ENCODE measurements at places on chromosomes 11 and 22.

- no peak for DNase-seq
These were observed 268.3 kb downstream of the MN1 start for GRCh38 chr22:27533105-27533745.

GRCh38 chr11:121340032-121340580 is 47.5 kb downstream of the SC5D start:
- no peak for DNase-seq

- DNase-seq, result no peak
These were observed 742 bp upstream of the CASP4 start for GRCh38 chr11:104968856-104969776.

DNA sequence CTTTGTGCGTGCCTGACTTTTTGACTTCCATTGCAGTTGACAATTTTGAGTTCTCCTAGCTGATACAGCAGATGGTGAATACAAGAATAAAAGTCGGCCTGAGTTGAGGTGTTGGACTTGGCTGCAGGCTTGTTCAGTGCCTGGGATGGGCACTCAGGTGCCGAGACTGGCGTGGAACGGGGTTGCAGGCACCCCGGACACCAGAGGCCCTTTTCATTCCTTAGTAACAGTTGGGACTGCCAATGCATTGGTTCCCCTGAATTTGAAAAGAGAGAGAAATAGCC is 1.3 kb downstream of the PHRF1 start:
- no peak for DNase-seq

- DNase-seq, result no peak
These were observed 19.3 kb downstream of the EIF3F start for GRCh38 chr11:8006349-8006977.

DNA sequence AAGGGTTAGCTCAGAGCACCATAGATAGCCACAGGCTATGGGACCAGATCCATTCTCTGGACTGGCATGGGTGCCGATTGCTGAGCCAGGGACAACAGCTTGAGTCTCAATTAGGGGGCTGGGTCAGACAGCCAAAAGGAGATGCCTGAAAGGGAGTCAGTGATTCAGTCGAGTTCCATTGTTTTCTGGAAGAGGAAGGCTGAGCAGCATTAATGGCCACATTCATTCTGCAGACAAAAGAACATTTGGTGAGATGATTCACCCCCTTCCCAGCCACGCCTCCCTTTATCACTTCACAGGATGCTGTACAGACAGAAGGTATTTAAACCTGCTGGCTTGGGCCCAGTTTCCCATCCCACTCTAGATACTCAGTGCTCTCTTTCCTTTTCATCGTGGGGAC is 131.9 kb downstream of the ADAMTS15 start:
- DNase-seq, result peak; percentile 49

GRCh38 chr11:57116654-57117053 is 65.1 kb upstream of the LRRC55 start:
- peak; percentile 13 for DNase-seq

GRCh38 chr22:49660794-49661781 is 166.6 kb downstream of the BRD1 start:
- DNase-seq, result no peak

DNA sequence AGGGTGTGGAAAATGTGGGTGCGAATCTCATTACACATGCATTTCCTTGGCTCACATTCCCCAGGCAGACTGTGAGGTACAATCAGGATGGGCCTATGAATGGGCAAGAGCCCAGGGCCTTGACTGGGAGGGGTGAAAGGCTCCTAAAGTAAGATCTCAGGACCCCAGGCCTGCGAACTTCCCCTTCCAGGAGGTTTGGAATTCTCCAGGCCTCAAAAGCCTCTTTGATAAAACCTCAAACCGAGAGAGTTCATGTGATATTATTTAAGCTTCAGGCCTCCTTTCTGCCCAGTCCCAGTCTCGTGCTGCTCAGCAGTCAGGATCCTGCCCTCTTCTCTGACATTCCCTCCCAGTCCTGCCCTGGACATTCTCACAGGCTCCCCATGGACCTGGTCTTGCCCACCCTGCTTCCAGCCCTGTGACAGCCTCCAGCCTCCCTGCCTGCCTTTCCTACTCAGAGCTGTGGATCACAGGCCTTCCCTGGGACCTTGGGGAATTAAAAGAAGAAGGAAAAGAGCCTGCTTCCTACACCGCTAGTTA is 37.3 kb upstream of the TEAD1 start:
- no peak for DNase-seq

GRCh38 chr11:16987205-16987568 is 27.0 kb downstream of the PLEKHA7 start:
- DNase-seq, result no peak

DNA sequence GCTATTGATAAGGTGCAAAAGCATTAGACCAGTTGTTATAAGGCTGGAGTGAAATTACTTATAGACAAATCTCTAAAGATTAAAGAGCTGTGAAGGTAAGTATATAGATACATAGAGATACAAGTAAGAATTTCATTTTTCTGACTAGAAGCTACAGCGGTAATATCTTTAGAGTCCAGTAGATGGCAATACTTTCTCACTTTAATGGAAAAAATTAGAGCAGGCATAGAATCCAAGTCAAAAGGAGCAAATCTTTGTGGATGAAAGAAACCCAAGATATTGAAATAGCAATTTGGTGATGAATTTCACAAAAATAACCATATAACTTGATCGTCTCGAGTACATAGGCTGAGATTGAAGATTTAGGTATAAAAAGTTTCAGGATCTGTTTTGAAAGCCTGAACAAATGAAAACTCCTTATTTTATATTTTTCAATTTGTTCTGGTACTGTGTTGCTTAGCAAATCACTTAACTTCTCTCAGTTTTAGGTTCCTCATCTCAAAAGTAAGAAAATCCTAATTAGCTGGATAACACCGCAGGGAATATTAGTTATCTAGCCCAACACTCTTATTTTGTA is 81.9 kb downstream of the UVRAG start:
- peak; percentile 45 for DNase-seq

DNA sequence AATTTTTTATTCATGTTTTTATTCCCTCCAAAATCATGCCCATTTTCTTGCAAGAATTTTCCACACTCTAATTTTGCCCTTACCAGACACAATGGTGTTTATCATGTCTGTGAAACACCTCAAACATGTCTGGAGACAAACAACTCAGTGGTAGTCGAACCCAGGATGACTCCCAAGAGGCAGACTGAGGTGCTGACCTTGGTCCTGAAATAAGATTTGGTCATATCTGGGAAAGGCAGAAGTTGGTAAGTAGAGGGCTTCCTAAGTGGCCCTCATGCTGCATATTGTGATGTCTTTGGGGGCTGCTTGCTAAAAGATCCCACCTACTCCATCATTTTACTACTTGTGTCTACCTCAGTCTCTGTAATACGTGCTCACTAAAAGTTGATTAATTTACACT is 369.4 kb upstream of the ISX start:
- no peak for DNase-seq

GRCh38 chr11:24762076-24762475 is 265.2 kb downstream of the LUZP2 start:
- no peak for DNase-seq

- no peak for DNase-seq
These were observed 7.6 kb downstream of the MRGPRD start for GRCh38 chr11:68973219-68973618.

GRCh38 chr22:38108561-38109319 is 1.7 kb downstream of the BAIAP2L2 start:
- no peak for DNase-seq

DNA sequence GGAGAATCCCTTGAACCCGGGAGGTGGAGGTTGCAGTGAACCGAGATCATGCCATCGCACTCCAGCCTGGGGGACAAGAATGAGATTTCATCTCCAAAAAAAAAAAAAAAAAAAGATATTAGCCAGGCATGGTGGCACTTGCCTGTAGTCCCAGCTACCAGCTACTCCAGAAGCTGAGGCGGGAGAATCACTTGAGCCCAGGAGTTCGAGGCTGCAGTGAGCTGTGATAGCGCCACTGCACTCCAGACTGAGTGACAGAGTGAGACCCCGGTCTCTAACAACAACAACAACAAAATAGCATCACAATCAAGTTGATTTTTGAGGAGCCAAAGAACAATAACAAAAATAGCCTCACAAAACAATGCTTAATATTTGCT is 2.3 kb downstream of the PMM1 start:
- no peak for DNase-seq

- DNase-seq, result no peak
These were observed 103.4 kb downstream of the RPL27A start for GRCh38 chr11:8785998-8786397.

DNA sequence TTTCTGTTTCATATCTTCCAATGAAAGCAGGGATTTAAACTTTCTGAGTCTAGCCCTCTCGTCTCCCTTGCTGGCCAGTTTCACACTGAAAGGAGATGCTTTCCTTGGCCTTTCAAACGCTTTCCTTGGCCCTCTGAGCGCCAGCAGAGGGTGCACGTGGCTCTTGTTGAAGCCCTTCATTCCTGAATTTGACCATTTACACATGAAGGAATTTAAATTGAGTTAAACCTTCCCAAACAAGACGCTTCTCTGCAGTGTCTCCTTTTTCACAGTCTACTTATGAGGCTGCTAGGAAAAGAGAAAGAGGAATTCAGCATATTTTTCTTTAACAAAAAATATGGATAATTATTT is 21.6 kb downstream of the NNMT start:
- DNase-seq, result no peak

DNA sequence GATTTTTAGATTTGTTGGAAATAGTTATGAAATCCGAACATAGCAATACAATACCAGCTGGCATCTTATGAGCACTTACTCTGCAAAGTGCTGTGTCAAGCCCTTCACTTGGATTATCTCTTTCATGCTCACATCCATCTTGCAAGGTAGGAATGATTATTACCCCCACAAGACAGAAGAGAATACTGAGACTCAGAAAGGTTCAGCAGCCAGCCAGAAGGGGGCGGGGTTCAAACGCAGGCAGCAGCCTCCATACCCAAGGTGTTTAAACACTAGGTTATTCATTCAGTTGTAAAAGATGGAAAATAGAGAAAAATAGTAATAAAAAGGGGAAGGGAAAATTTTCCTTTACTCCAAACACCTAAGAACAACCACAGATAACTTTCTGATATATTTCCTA is 158.5 kb downstream of the CCDC34 start:
- DNase-seq, result no peak

DNA sequence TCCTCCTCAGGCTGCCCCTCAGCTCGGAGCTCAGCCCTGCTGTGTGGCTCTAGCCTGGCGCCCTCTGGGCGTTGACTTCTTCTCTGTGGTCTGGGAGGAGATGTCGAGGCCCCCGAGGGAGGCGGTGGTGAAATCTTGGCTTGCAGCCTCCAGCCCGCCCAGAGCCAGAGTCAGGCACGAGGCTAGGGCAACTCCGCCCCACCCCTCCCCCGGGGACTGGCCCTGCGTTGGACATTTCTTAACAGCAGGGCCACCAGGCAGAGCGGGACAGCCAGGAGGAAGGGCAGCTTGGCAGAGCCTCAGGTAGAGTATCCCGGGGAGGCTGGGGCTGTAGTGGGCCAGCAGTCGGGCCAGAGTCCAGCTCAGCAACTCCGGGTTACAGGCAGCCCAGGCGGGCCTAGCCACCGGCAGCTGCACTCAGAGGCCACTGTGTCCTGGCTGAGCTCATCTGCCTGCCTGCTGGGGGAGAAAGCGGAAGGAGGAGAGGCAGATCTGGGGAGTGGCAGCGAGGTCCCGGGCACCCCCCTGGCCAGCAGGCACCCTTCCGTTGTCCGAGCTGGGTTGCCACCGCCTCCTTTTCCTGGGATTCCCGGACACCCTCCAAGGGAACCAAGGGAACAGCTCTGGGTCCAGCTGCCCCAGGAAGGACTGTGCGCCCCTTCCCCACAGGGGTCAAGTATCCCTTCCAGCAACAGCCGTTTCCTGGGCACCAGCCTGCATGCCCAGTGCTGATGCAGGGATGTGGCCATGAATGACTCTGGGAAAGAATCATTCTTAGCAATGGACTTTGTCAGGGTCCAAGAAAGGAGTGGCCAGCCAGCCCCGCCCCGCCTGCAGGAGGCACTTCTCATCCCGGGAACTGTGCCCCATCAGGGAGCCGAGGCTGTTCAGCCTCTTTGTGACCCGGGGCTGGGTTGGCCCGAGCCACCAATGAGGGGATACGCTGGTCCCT is at the start of gene ALDH3B1:
TSS of gene ALDH3B1 (plus strand) at position 238 of the 952 bp plus-strand sequence. CDS start 4,971 bp downstream, outside the sequence.
- DNase-seq, result no peak

- DNase-seq, result peak; percentile 20
These were observed 10.5 kb downstream of the EMSY start for GRCh38 chr11:76455331-76455730.

DNA sequence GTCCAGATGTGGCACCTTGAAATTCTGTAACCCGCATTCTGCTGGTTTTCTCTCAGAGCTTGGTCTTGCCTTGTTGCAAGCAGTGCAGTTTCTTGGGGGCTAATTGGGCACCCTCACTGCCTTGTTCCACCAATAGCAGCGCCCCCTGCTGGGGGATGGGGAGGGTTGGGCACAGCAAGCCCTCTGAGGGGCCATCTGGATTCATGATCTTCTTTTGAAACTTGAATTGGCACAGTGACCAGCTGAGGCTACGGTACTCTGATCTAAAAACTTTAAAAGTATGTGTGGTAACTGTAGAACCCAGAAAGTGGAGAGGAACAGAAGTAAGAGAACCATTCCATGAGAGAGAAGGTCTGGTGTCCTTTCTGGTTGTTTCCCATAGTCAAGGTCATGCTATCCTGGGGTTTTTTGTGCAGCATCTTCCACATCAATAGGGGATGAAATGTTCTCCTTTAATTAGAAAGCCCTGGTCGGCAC is 64.2 kb downstream of the MED15 start:
- DNase-seq, result no peak

- no peak for DNase-seq
These were observed 101.5 kb downstream of the TYR start for GRCh38 chr11:89279176-89279575.

DNA sequence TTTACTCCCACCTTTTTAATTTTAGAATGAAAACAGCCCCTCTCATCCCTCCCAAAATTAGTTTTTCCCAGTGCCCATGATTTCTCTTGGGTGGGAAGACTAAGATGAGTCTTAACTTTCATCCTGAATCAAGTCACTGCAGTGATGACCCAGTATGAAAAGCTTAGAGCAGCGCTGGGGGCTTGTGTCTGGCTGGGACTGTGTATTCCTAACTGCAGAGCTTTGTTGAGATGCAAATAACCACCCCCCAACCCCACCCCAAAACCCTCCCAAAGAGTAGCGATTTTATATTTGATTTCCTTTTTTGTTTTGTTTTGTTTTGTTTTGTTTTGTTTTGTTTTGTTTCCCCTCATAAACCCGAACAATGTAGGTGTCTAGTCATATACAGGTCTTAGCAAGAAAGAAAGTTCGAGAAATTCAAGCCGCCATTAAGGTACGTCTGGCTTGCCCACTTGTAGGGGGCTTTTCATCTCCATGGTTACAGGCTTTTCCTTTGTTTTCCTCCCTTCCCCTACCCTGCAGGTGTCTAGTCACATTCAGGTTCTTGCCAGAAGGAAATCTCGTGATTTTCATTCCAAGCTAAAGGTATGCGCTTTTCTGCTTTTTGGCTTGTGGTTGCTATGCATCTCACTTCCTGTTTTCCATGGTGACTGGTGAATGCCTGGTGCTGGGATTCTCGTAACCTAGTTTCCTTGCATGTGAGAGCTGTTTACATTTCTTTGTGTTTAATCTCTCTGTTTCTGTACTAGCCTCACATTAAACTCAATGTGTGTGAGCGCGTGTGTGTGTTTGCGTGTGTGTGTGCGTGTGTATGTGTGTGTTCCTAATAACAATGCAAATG is 144.6 kb upstream of the RASSF10 start:
- DNase-seq, result peak; percentile 67

Data from fibroblast of skin of left quadriceps (primary cell).